ENCODE measurements at places on chromosomes 3 and 15.

DNA sequence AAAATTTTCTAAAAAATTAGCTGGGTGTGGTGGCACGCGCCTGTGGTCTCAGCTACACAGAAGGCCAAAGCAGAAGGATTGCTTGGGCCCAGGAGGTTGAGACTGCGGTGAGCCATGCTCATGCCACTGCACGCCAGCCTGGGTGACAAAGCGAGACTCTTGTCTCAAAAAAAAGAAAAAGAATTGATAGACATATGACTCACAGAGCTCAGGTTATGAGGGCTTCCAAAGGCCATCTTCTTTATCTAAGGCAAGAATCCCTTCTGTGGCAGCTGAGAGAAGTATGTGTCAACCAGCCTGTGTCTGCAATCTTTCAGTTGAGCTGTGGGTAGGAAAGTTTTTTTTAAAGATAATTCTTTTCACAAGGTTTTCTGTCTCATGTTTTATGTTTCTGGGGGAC, 53.9 kb downstream of the MRPS25 start:
- DNase-seq: no peak

- DNase-seq: no peak
Measured at GRCh38 chr3:122123850-122124249, 59.6 kb upstream of the CASR start.

DNA sequence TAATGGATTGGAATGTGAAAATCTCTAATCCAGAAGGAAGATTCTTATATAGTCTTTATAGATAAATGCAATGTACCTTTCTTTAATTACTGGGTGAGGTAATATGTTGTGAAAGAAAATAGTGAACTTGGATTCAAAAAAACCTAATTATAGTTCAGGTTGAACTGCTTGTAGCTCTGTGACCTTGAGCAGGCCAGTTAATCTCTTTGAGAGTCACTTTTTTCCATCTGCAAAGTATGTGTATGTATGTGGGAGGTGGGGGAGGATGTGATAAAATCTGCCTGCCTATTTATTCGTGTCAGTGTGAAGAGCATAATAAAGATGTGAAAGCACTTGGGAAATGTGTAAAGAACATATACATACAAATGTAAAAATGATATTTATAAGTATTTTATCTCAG, 34.4 kb downstream of the GLCE start:
- DNase-seq: no peak

DNA sequence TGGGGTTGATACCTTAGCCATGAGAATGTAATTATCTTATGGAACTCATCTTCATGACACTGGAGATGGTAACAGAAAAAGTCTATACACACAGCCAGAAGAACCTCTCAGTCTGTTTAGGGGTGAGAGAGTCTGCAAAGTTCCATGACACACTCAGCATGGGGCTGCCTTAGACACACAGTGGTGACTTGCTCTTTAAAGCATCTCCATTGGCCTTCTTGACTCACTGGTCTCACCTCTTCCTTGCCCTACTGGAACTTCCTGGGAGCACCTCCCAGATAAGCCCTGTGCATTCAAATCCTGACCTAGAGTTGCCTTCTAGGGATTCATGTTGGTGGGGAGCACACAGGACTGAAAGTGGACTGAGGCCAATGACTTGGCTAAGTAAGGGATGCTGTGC, 9.3 kb downstream of the MAGI1 start:
- no peak for DNase-seq

DNA sequence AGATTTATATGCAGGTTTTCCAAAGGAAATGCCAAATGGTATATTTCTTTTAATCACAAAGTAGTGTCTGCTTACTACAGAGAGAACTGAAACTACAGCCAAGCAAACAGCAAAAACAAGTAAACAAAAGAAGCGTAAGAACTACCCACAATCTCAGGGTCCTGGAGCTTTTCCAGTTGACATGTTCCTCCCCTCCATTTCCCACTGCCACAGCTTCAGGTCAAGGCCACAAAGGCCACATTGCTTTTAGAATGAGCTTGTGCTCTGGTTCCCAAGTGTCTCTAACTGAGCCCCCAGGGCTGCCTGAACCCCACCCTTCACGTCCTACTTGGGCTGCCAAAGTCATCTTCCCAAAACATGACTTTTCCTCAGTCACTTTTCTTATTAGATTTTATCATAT, 24.1 kb downstream of the CTDSPL start:
- no peak for DNase-seq

DNA sequence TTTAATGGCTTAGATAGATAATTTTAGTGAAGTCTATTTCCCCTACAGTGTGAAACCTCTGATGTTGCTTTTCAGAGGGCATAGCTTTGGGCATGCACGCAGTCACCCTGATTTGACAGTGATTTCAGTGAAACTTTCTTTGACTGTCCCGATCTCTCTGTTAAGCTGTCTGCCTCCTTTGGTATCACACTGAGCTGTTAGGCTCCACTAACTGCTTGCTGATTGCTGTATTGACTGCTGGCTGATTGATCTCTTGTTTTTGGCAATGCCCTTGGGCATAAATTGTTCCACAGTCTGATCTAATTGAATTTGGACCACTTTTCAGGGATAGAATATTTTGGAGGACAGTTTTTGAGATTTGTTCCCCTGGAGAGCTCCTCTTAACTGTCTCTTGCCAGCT, 68.5 kb upstream of the CCDC54 start:
- DNase-seq: no peak

All from SHP77 (cell line).